Omental fat pad (tissue), 4 donors: ENCODE measurements at places on chromosomes 3 and 15. TPM values are rescaled to one million over a fixed set of nuclear protein-coding genes. Genes with fewer than 3 reads are reported as not detected.

AADACL2 gene
- total RNA-seq = not detected

PARP14 gene
- 163 TPM for total RNA-seq

RAB11A gene
- total RNA-seq = 148 TPM

PLXNA1 gene
- 27.4 TPM for total RNA-seq

INSYN1 gene
- 0.95 TPM for total RNA-seq

AGTR1 gene
- total RNA-seq = 35.2 TPM

PPP1R14D gene
- total RNA-seq = not detected

ZNF80 gene
- not detected for total RNA-seq

USP4 gene
- total RNA-seq = 39.8 TPM

HRG gene
- total RNA-seq = not detected
